Aorta (tissue), 5 donors: ENCODE measurements at places on chromosomes 7 and 10. TPM values are rescaled to one million over a fixed set of nuclear protein-coding genes. Genes with fewer than 3 reads are reported as not detected.

DNA sequence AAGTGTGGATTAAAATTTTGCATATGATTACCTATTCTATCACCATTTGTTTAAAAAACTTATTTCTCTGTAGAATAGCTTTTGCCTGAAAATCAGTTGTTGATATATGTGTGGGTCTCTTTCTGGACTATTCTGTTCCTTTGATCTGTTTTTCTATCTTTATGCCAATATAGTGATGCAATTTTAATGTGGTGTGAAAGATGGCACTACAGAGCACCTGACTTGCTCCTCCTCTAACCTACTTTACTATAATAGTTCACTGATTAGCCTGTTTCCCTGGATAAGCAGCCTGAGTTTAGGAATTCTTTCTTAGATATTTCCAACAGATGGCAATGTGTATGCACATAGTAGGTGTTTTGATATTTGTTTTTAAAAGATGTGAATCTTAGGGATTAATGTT is 294.5 kb downstream of the AUTS2 start:
- no peak for DNase-seq

DNA sequence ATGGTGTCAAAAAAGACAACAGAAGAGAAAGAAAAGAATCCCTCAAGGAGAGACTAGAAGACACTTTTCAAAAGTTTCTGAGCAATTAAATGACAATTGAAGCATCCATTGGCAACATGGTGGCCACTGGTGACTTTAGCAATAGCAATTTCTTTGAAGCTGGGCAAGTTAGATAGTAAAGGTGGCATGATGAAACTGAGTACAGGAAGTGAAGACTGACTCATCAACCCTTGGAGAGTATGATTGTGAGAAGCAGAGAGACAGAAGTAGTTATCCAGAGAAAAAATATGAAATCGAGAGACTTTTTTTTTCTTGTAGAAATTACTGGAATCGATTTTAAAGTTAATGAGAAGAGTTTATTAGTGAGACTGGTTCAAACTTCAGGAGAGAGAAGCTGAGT is 52.5 kb downstream of the DGKB start:
- no peak for DNase-seq

GRCh38 chr10:87887146-87887545 is 23.7 kb downstream of the PTEN start:
- DNase-seq = no peak

- DNase-seq = no peak
These were observed 13.0 kb upstream of the PFKP start for GRCh38 chr10:3054183-3054850.

- DNase-seq = peak; percentile 82
These were observed 649 bp downstream of the ACTR3B start for GRCh38 chr7:152759949-152760853.

- DNase-seq = no peak
These were observed 1094.4 kb downstream of the NRG3 start for GRCh38 chr10:82969405-82969804.

- DNase-seq = no peak
These were observed 30.4 kb upstream of the ELFN1 start for GRCh38 chr7:1639532-1640175.

DNA sequence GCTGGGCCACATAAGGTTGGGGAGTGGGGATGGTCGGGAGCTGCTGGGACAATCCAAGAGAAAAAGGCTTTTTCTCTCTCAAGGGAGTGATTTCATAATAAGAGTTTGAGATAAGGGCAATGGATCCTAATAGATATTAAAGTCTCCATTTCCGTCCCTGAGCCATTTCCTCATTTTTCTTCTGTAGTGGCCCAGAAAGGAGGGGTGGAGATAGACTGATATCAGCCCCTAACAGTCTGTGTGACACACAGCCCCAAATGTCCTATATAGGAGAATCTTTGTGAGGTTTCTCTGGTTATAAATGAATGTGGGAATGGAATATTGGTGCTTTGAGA is 35.2 kb downstream of the PRSS2 start:
- no peak for DNase-seq

GRCh38 chr10:71923138-71923692 is 41.0 kb upstream of the CHST3 start:
- no peak for DNase-seq

DNA sequence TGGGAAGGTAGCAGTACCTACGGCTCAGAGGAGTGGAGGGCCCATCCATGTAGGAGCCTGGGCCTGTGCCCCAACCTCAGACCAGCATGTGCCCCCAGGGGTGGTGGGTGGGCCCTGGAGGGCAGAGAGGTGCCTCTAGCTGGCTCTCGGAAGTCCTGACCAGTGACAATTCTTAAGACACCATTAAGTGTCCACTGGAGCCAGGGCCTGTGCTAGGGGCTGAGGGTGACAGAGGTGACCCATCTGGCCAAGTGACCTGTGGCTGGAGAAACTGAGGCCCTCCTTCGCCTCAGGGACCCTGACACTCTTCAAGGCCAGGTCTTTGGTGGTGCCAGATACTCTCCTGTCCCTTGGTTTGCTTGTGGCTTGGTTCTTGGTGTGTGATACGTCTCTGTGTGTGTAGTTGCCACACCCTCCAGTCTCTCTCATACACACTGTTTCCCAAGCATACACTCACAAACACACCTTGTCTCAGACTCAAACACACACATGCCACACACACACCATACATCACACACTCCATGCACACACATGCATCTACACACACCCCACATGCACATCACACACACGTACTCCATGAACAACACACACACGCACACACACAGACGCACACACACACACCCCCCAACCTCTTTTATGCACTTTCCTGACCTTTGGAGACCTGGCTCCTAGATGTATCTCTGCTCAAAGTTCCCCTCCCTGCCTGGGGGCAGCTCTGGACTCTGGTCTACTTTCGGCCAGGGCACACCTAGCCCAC is 897 bp upstream of the RAMP3 start:
- DNase-seq = peak; percentile 35

Gene CYP2C19
- total RNA-seq = not detected

Gene SRI
- 104 TPM for total RNA-seq

Gene CDNF
- total RNA-seq = 1.9 TPM

Gene ABCB1
- 10.6 TPM for total RNA-seq

Gene MIOS
- 22.8 TPM for total RNA-seq

Gene HOXA3
- total RNA-seq = 20.8 TPM

Gene EPHB6
- total RNA-seq = 11.6 TPM
